CD4-positive, CD25-positive, alpha-beta regulatory T cell (primary cell): ENCODE measurements at places on chromosomes 6 and 20.

DNA sequence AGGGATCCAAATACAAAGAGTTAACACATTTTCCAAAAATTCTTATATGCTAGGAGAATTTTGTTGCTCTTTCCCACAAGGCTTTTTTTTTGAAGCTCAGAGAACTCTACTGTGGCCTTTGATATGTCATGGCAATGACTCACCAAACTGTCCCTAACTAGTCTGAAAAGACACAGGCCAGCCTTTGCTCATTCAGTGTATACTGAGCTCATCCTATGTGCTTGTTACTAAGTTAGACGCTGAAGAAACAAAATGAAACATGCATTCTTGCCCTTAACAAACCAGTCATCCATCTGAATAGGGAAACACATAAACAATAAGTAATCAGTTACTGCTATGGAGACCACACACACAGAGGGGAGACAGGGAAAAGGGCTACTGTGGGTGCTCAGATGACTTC is 291.8 kb downstream of the FOXC1 start:
- DNase-seq = no peak

GRCh38 chr6:159461998-159462397 is 231.0 kb downstream of the SOD2 start:
- DNase-seq = no peak

DNA sequence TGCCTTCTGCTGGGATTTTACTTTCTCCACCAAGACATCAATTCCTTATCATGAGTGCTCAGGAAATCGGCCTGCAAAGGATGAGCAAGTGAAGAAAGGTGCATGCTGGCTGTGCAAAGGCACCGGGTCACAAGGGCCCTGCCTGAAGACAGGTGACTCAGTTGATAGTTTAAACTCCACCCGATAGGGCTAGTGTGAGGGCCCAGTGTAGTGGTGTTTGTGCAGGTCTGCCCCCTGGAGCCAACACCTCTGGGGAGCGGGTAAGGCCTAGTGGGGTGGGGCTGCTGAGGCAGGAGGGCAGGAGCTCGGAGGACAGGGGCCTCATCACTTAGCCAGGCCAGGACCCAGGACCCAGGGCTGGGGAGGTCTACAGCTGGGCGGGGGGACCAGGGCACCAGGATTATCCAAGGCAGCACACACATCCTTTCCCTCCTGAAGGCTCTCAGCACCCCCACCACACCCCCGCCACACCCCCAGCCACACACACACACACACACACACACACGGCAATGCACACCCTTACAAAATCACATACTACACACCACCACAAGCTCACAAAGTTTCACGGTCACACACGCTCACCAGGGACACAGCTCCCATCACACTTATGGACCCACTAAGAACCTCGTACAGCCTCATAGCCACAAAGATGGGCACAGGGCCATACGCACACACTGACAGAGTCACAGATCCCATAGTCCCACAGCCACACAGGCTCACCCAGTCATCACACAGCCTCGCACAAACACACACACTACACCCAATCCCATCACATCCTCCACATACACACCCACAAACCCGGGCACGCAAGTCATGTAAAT is 75.4 kb downstream of the GRM4 start:
- peak; percentile 26 for DNase-seq

GRCh38 chr20:2671977-2672376 is 8.0 kb upstream of the IDH3B start:
- DNase-seq = no peak
